ENCODE measurements at places on chromosomes 7 and 10.
A peak's percentile ranks its signal among the peaks of the same experiment; 100 is the strongest.

DNA sequence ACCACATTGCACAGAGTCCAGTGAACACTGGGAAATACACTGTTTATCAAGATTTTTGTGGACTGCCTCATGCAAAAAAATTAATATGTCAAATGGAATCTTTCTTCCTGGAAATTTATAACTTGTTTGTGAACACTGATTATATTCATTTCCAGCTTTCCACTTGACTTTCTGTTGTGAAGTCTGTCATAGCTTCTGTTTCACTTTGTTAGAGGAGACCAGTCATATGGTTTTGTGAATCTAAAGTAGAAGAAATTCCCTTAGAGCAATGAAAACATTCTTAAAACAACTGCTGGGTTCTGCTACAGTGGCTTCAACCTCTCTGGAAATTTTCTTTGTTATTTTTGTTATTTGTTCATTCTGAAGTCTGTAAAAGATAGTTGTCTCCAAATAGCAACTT is 349.5 kb upstream of the NFE2L3 start:
- no peaks in the 10 kb centered on the region for H3K4me1 ChIP-seq
- no peak overlapping the region for H3K4me3 ChIP-seq
- DNase-seq = no peak
- no peak overlapping the region for H3K27ac ChIP-seq

DNA sequence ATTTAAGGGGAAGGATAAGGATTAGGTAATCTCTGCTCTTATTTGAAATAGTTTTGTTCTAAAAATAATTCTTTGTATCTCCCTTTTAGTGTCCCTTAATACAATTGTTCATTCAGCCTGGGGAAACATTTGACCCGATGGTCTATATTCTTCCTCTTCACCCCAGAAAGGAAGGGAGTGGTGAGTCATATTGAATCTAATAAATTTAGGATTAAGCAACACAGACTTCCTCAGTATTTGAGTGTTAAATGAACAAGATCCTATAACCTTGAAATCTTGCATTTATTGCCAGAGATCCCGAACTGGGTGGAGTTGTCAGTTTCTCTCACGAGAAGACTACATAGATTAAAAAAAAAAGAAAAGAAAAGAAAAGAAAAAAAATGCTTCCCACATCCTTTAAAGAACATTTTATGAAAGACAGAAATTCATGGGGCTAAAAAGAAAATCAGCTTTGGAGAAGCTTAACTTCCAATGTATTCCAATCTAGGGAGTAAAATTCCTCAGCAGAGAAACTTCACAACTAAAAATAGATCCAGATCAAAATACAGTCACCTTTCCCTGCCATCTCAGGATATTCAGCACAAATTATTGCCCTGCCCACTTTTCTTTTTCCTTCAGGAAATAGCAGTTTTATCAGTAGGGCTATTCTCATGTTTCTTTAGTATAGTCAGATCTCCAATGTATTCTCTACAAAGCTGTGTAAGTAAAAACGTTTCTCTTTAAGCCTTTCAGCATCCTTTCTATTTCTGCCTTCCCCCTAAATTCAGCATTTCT is 82.2 kb downstream of the SEMA3D start:
- H3K4me3 ChIP-seq = no peak overlapping the region
- H3K4me1 ChIP-seq = peaks cover 8% of the 10 kb centered on the region
- no peak overlapping the region for H3K27ac ChIP-seq
- no peaks in the 10 kb centered on the region for H3K36me3 ChIP-seq
- no peaks in the 10 kb centered on the region for H3K27me3 ChIP-seq

DNA sequence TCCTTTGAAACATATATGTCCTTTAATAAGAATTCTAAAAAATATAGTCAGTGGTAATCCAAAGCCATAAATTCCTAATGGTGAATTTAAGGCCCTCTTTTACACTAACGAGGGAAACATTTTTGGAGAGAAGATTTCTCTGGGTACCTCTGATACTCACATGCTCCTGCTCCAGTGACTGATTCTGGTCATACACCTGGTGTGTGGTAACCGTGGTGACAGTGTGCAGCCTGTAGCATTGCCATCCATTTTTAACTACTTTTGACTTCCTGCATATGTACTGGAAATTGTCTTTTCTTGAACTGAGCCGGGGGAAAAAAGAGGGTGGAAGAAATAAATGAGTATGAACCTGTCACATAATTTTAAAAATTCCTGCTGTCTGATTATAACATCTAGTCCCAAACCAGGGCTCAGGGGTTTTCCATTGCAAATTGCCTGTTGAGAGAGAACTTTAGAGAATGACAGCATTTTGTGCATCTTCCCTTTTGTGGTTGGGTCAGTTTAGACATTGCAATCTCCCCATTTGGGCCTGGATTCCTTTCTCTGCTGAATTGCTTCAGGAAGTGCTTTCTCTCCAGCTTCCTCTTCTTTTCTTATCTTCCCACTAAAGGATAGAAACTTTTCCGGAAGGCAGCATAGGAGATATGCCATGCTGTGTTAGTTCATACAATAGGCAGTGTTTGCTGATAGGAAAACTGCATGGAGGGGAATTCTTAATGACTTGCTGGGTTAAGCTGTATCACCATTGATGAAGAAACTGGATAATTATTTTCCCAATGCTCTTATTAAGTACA is 125.5 kb downstream of the GRM3 start:
- no peaks in the 10 kb centered on the region for H3K36me3 ChIP-seq
- no peak for DNase-seq
- H3K27me3 ChIP-seq = no peaks in the 10 kb centered on the region
- no peak overlapping the region for H3K4me3 ChIP-seq

- H3K27ac ChIP-seq = no peak overlapping the region
- H3K36me3 ChIP-seq = no peaks in the 10 kb centered on the region
- peaks cover 3% of the 10 kb centered on the region for H3K27me3 ChIP-seq
- no peak overlapping the region for H3K4me3 ChIP-seq
- H3K4me1 ChIP-seq = no peaks in the 10 kb centered on the region
- no peak for DNase-seq
Measured at GRCh38 chr10:44325157-44325556, 59.7 kb downstream of the CXCL12 start.

DNA sequence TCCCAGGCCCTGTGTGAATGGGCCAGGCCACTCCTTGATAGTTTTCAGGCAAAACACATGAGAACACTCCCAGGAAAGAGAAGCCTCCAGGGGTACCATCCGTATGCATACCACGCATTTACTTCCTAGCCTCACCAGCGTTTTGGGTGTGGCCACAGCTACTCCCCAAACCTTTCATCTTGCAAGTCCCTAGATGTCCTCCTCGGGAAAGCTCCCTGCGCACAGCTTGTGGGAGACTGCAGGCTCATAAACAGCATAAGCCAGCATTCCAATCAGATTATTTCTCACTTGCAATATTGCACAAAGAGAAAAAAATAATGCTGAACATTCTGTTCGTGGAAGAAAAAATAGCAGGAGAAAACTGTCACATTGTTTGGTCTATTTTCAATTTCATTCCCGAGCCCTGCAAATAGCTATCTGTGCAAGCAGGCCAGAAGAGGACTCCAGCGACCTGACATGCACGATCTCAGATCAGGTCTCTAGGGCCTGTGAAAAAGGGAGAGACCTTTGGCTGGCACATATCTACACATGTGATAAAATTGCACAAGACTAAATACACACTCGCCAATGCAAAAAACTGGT is 175.6 kb downstream of the PLXNA4 start:
- H3K4me3 ChIP-seq = peak overlapping the region; percentile 43
- no peaks in the 10 kb centered on the region for H3K36me3 ChIP-seq
- H3K27ac ChIP-seq = no peak overlapping the region
- peaks cover 4% of the 10 kb centered on the region for H3K27me3 ChIP-seq
- DNase-seq = no peak

DNA sequence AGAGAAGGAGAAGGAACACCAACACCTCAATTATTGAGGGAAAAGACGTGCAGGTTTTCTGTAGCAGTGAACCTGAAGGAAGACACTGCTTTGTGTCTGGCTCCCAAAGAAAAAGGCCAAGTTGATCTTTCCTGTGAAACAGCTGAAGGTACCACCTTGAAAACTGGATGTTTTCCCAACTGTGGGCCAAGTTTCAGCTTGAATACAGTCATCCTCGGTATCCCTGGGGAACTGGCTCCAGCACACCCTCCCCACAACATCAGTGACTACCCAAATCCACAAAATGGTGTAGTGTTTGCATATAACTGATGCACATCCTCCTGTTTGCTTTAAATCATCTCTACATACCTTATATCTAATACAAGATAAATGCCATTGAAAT is 297.0 kb upstream of the PITRM1 start:
- H3K36me3 ChIP-seq = no peaks in the 10 kb centered on the region
- no peak overlapping the region for H3K4me3 ChIP-seq
- DNase-seq = no peak
- H3K4me1 ChIP-seq = peaks cover 16% of the 10 kb centered on the region

- no peaks in the 10 kb centered on the region for H3K36me3 ChIP-seq
- no peak overlapping the region for H3K4me3 ChIP-seq
- H3K27me3 ChIP-seq = no peaks in the 10 kb centered on the region
- peaks cover 23% of the 10 kb centered on the region for H3K4me1 ChIP-seq
- no peak overlapping the region for H3K27ac ChIP-seq
Measured at GRCh38 chr7:103710247-103710646, 264.2 kb upstream of the SLC26A5 start.

GRCh38 chr7:116159711-116160110 is 50.6 kb upstream of the TES start:
- no peak overlapping the region for H3K27ac ChIP-seq
- H3K4me3 ChIP-seq = no peak overlapping the region
- no peaks in the 10 kb centered on the region for H3K36me3 ChIP-seq
- peaks cover 3% of the 10 kb centered on the region for H3K27me3 ChIP-seq
- H3K4me1 ChIP-seq = no peaks in the 10 kb centered on the region

- H3K4me1 ChIP-seq = no peaks in the 10 kb centered on the region
- H3K27me3 ChIP-seq = no peaks in the 10 kb centered on the region
- peak; percentile 40 for DNase-seq
Measured at GRCh38 chr7:155961241-155962190, 149.3 kb upstream of the SHH start.

DNA sequence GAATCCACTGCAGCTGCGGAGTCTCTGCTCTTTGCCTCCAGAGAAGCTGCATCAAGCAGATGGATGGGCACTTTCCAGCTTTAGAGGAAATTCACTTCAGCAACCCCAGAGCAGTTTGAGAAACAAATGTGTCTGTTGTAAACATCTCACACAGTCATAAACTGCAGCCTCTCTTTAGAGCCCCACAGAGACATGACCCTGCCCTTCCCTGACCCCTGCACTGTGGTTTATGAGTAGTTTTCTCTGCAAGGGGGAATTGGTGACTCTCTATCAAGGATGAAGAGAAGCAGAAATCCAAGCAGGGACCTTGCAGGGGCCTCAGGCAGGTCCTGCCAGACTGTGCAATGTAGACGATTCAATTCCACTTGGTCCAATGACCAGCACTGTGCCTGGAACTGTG is 160.2 kb downstream of the SH2D4B start:
- H3K27ac ChIP-seq = no peak overlapping the region
- no peak overlapping the region for H3K4me3 ChIP-seq
- no peaks in the 10 kb centered on the region for H3K36me3 ChIP-seq

GRCh38 chr10:16592378-16592777 is 70.7 kb upstream of the C1QL3 start:
- H3K4me1 ChIP-seq = no peaks in the 10 kb centered on the region
- H3K27me3 ChIP-seq = no peaks in the 10 kb centered on the region
- DNase-seq = no peak
- H3K27ac ChIP-seq = no peak overlapping the region

GRCh38 chr10:101354328-101355071 is 535 bp downstream of the BTRC start:
- no peaks in the 10 kb centered on the region for H3K27me3 ChIP-seq
- DNase-seq = peak; percentile 80
- peaks cover 5% of the 10 kb centered on the region for H3K4me1 ChIP-seq
- H3K36me3 ChIP-seq = no peaks in the 10 kb centered on the region
- H3K4me3 ChIP-seq = peak overlapping the region; percentile 98
- peak overlapping the region; percentile 85 for H3K27ac ChIP-seq

GRCh38 chr10:89966211-89966610 is 264.8 kb downstream of the KIF20B start:
- H3K27me3 ChIP-seq = peaks cover 3% of the 10 kb centered on the region
- peaks cover 4% of the 10 kb centered on the region for H3K36me3 ChIP-seq
- DNase-seq = no peak
- no peak overlapping the region for H3K4me3 ChIP-seq

DNA sequence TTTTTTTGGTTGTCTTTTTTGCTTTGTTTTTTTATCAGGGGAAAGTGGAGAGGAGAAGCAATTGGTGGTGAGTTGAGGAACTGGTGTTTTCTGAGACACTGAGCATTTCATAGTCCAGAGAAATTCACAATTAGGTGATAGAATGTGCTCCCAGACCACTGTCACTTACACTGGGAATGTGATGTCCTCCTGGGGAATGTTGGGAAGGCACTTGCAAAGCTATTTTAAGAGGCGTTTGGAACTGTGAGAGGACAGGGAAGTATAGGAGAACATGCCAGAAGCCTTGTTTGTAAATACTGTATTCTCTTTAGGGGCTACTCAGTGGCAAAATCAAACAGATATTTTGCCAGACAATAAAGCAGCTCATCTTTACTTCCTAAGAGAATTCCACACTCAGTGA is 16.0 kb downstream of the CHRM2 start:
- DNase-seq = no peak
- no peak overlapping the region for H3K4me3 ChIP-seq
- no peaks in the 10 kb centered on the region for H3K36me3 ChIP-seq
- H3K27me3 ChIP-seq = peaks cover 3% of the 10 kb centered on the region
- no peaks in the 10 kb centered on the region for H3K4me1 ChIP-seq

DNA sequence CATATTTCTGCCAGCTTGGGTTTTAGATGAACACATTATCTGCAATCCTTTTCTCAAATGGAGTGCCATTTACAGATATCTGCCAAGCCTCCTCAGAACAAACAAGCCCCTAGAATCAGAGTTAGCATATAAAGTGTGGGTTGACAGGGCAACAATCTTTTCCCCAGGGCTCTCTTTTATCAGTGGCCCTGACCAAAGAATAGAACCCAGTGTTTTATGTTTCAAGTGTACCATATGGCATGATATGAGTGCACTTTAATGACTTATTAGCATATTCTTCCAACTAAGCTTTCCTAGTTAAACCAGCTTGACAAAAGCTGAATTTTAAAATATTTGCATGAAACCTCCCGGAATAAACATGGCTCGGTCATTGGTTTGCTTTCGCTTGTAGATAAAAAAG is 57.3 kb downstream of the EVX1 start:
- DNase-seq = no peak
- no peak overlapping the region for H3K27ac ChIP-seq
- H3K4me1 ChIP-seq = no peaks in the 10 kb centered on the region
- H3K4me3 ChIP-seq = no peak overlapping the region

DNA sequence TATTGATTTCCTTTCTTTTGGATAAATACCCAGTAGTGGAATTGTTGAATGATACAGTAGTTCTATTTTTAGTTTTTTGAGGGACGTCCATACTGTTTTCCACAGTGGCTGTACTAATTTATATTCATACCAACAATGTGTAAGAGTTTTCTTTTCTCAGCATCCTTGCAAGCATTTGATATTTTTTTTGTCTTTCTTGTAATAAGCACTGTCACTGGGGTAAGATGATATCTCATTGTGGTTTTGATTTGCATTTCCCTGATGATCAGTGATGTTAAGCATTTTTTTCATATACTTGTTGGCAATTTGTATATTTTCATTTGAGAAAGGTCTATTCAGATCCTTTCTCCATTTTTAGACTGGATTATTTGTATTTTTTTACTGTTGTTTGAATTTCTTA is 308.7 kb downstream of the PTEN start:
- peaks cover 8% of the 10 kb centered on the region for H3K36me3 ChIP-seq
- no peak overlapping the region for H3K4me3 ChIP-seq
- no peak for DNase-seq
- no peak overlapping the region for H3K27ac ChIP-seq
